ENCODE measurements at places on chromosomes 5 and 9. TPM values are rescaled to one million over a fixed set of nuclear protein-coding genes. Genes with fewer than 3 reads are reported as not detected.

PCDHGA7 gene
- 0.73 TPM for total RNA-seq

HAVCR1 gene
- 6.0 TPM for total RNA-seq

CCDC183 gene
- 0.38 TPM for total RNA-seq

PAEP gene
- not detected for total RNA-seq

PCDHA6 gene
- 1.2 TPM for total RNA-seq

OLFML2A gene
- 0.88 TPM for total RNA-seq

SPINK13 gene
- total RNA-seq: not detected

C5orf34 gene
- total RNA-seq: 6.9 TPM

PALM2AKAP2 gene
- not detected for total RNA-seq

PCDHA4 gene
- 5.8 TPM for total RNA-seq

LRRC70 gene
- total RNA-seq: 1.1 TPM

B4GALT1 gene
- 71.1 TPM for total RNA-seq

TAF11L5 gene
- not detected for total RNA-seq

SLC34A3 gene
- 0.34 TPM for total RNA-seq

NDFIP1 gene
- total RNA-seq: 70.1 TPM

TPPP gene
- 0.38 TPM for total RNA-seq

FSTL4 gene
- total RNA-seq: 0.71 TPM

HMCN2 gene
- 0.32 TPM for total RNA-seq

GPX3 gene
- total RNA-seq: not detected

IL9 gene
- not detected for total RNA-seq

ZBED3 gene
- 12.3 TPM for total RNA-seq

TRMT10B gene
- total RNA-seq: 5.6 TPM

FGD3 gene
- 3.1 TPM for total RNA-seq

SMIM32 gene
- 0.37 TPM for total RNA-seq

GBGT1 gene
- not detected for total RNA-seq

RARS1 gene
- total RNA-seq: 137 TPM

CEP72 gene
- 53.7 TPM for total RNA-seq

SPATA31E1 gene
- not detected for total RNA-seq

BARHL1 gene
- total RNA-seq: not detected

SLC36A2 gene
- total RNA-seq: not detected

WDR31 gene
- 3.1 TPM for total RNA-seq

TMEM232 gene
- total RNA-seq: 2.0 TPM

CEP78 gene
- total RNA-seq: 17.3 TPM

IFNA21 gene
- not detected for total RNA-seq

ZNF483 gene
- total RNA-seq: not detected

RETREG1 gene
- total RNA-seq: 12.0 TPM

ENTPD8 gene
- total RNA-seq: 1.6 TPM

CDC25C gene
- total RNA-seq: 14.9 TPM

SLCO4C1 gene
- total RNA-seq: 3.4 TPM

FAM153A gene
- 4.3 TPM for total RNA-seq

ADGRD2 gene
- total RNA-seq: not detected

CAMSAP1 gene
- 29.9 TPM for total RNA-seq

SCGB3A2 gene
- not detected for total RNA-seq

ADAMTSL2 gene
- not detected for total RNA-seq

SERF1A gene
- 5.3 TPM for total RNA-seq

FOXD4L6 gene
- total RNA-seq: 0.28 TPM

MARVELD2 gene
- 40.9 TPM for total RNA-seq

OR2V1 gene
- not detected for total RNA-seq

NOXA1 gene
- 12.0 TPM for total RNA-seq

CER1 gene
- not detected for total RNA-seq

SLC6A3 gene
- not detected for total RNA-seq

Measured in Calu3 (cell line).